ENCODE measurements at places on chromosomes 4 and X. TPM values are rescaled to one million over a fixed set of nuclear protein-coding genes. Genes with fewer than 3 reads are reported as not detected.

The MMGT1 gene
- 34.0 TPM for polyA plus RNA-seq

The NIPAL1 gene
- 10.7 TPM for polyA plus RNA-seq

DNA sequence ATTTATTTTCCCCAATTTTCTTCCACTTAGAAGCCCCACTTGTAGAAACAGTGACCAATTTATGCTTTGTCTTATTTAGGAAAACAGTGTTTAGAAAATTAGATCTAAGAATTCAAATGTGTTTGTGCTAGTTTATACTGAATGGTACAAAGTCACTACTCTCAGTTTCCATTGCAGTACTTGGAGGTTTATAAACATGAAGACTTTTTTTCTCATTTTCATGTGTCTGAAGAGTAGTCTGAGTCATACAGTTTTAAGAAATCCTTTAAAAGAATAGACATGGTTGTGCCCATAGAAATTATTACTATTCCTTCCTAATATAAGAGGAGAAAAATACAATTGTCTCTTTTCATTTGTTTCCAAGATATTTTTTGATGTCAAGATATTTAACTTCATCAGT lies 458.7 kb downstream of the NAF1 start:
- DNase-seq: no peak

- DNase-seq: no peak
These were observed 620.4 kb downstream of the KCNIP4 start for GRCh38 chr4:21327976-21328700.

GRCh38 chrX:21946925-21947641 lies 6.6 kb downstream of the SMS start:
- no peak for DNase-seq

All from left renal pelvis (tissue), 4 donors.